ENCODE measurements at places on chromosomes 3 and 15. TPM values are rescaled to one million over a fixed set of nuclear protein-coding genes. Genes with fewer than 3 reads are reported as not detected.

Gene OCA2
- 6.0 TPM for total RNA-seq

GRCh38 chr15:78956937-78957336 lies 12.1 kb upstream of the CTSH start:
- H3K4me1 ChIP-seq: peaks cover 6% of the 10 kb centered on the region
- H3K36me3 ChIP-seq: no peaks in the 10 kb centered on the region
- no peaks in the 10 kb centered on the region for H3K27me3 ChIP-seq
- DNase-seq: no peak
- H3K4me3 ChIP-seq: no peak overlapping the region
- H3K27ac ChIP-seq: no peak overlapping the region

DNA sequence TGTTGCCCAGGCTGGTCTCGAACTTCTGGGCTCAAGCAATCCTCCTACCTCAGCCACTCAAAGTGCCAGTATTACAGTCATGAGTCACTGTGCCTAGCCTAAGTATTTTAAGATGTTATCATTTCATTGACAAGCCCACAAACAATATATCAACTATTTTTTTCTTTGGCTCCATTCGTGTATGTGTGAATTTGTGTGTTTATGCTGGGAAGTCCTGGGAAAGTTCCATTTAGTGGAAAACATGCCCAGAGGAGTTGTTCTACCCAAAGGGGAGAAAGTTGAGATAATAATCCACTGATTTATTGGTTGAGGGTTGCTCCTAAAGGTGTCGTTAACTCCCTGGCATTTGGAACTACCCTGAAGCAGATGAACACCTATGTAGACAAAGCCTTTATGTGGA lies 58.8 kb downstream of the KIF9 start:
- peaks cover 11% of the 10 kb centered on the region for H3K4me1 ChIP-seq
- H3K4me3 ChIP-seq: no peak overlapping the region
- DNase-seq: no peak
- no peaks in the 10 kb centered on the region for H3K36me3 ChIP-seq
- no peaks in the 10 kb centered on the region for H3K27me3 ChIP-seq

- no peak overlapping the region for H3K4me3 ChIP-seq
- H3K36me3 ChIP-seq: no peaks in the 10 kb centered on the region
- peak overlapping the region; percentile 65 for H3K27ac ChIP-seq
- no peaks in the 10 kb centered on the region for H3K27me3 ChIP-seq
- DNase-seq: no peak
Measured at GRCh38 chr15:92845126-92845508, 55.0 kb upstream of the CHD2 start.

All from upper lobe of left lung (tissue), 6 donors.